Activated naive CD8-positive, alpha-beta T cell treated with anti-CD3 and anti-CD28 coated beads, Interleukin-2, amount 10 ng/mL, durations not matched to agents 7 days and 5 days (primary cell): ENCODE measurements at places on chromosomes 2 and 18. TPM values are rescaled to one million over a fixed set of nuclear protein-coding genes. Genes with fewer than 3 reads are reported as not detected.
A peak's percentile ranks its signal among the peaks of the same experiment; 100 is the strongest.

GRCh38 chr2:17604050-17604449, 63.6 kb downstream of the VSNL1 start:
- no peak overlapping the region for H3K4me3 ChIP-seq
- no peaks in the 10 kb centered on the region for H3K4me1 ChIP-seq
- no peaks in the 10 kb centered on the region for H3K36me3 ChIP-seq
- H3K27ac ChIP-seq, result no peak overlapping the region
- DNase-seq, result no peak
- peaks cover under 1% of the 10 kb centered on the region for H3K27me3 ChIP-seq

DNA sequence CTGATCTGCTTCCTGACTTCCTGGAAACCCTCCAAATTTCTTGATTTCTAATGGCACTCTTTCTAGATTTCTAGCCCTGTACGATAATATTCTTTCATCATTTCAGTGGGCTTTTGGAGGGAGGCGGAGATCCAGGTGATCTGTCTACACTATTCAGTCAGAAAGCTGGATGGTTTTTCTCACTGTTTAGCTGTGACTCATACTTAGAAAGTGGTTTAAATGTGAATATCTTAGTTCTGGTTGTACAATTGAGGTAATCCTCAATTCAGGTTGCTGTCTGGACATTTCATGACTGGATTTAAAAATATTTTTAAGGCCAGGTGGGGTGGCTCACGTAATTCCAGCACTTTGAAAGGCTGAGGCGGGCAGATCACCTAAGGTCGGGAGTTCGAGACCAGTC, 20.8 kb downstream of the SEH1L start:
- H3K27ac ChIP-seq, result no peak overlapping the region
- H3K4me3 ChIP-seq, result no peak overlapping the region
- H3K27me3 ChIP-seq, result no peaks in the 10 kb centered on the region

GRCh38 chr2:142741764-142742269, 135.6 kb upstream of the KYNU start:
- no peak overlapping the region for H3K27ac ChIP-seq
- no peaks in the 10 kb centered on the region for H3K27me3 ChIP-seq
- H3K4me1 ChIP-seq, result no peaks in the 10 kb centered on the region
- H3K36me3 ChIP-seq, result no peaks in the 10 kb centered on the region
- no peak overlapping the region for H3K4me3 ChIP-seq
- DNase-seq, result no peak

DNA sequence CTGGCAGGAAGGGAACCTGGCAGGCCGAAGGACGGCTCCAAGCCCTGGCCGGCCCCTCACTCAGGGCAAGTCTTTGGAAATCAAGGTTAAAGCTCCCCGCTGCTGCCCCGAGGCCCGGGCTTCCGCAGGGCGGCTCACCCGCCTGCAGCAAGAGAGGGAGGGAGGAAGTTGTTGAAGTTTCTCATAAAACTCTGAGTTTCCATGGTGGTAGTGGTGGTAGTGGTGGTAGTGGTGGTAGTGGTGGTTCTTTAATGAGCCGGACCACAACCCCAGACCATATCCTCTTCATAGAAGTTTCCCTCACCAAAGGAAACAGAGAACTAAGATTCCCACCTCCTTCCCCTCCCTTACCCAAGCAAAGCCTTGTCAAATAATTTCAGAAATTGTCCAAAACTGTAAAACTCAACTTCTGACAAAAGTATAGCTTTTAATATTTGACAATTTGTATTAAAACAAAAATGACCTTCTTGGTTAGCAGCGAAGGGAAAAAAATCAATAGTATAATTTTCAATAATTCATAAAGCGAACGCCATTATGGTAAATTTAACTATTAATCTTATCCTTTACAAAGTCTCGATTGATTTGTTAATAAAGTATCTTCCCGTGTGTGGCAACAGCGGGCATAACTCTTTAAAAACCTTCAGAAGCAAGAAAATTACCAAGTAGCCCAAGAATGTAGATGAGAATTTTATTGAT, 1.5 kb upstream of the HOXD10 start:
- H3K4me1 ChIP-seq, result peaks cover 2% of the 10 kb centered on the region
- no peak for DNase-seq
- peaks cover 3% of the 10 kb centered on the region for H3K36me3 ChIP-seq
- H3K27me3 ChIP-seq, result peaks cover 96% of the 10 kb centered on the region

DNA sequence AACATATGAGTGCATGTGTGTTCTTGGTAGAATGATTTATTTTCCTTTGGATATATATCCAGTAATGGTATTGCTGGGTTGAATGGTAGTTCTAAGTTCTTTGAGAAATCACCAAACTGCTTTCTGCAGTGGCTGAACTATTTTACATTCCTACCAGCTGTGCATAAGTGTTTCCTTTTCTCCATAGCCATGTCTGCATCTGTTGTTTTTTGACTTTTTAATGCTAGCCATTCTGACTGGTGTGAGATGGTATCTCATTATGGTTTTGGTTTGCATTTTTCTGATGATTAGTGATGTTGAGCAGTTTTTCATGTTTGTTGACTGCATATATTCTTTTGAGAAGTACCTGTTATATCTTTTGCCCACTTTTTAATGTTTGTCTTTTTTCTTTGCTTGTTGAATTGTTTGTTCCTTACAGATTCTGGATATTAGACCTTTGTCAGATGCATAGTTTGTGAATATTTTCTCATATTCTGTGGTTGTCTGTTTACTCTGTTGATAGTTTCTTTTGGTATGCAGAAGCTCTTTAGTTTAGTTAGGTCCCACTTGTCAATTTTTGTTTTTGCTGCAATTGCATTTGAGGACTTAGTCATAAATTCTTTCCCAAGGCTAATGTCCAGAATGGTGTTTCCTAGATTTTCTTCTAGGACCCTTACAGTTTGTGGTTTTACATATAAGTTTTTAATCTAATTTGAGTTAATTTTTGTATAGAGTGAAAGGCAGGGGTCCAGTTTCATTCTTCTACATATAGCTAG, 17.6 kb upstream of the KCNE4 start:
- DNase-seq, result no peak
- H3K4me3 ChIP-seq, result no peak overlapping the region
- H3K36me3 ChIP-seq, result no peaks in the 10 kb centered on the region
- H3K27ac ChIP-seq, result no peak overlapping the region
- no peaks in the 10 kb centered on the region for H3K4me1 ChIP-seq

DNA sequence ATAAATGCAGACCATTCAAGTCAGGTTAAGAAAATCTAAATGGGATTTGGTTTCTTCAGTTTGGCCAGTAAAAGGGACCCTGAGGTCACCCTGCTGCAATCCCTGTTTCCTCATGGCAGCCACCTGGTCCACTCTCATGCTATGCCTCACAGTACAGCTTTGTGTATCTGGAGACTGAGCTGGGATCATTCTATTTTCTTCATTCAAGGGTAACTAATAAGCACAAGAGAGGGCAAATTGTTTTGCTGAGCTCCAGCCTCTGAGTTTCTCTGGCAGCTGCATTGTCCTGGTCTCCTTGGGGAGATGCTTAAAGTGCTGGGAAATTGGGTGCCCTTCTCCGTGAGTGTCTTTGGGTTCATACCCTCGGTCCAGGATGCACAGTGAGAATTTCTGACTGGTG, 18.5 kb upstream of the BCL2L11 start:
- H3K4me3 ChIP-seq, result no peak overlapping the region
- peaks cover 12% of the 10 kb centered on the region for H3K4me1 ChIP-seq
- H3K27ac ChIP-seq, result no peak overlapping the region
- peaks cover 14% of the 10 kb centered on the region for H3K27me3 ChIP-seq
- DNase-seq, result no peak

- no peak for DNase-seq
- H3K4me3 ChIP-seq, result no peak overlapping the region
- H3K36me3 ChIP-seq, result no peaks in the 10 kb centered on the region
- peaks cover 2% of the 10 kb centered on the region for H3K27me3 ChIP-seq
Measured at GRCh38 chr2:147214914-147215313, 629.9 kb upstream of the ACVR2A start.

GRCh38 chr2:69584127-69584889, 59.2 kb downstream of the AAK1 start:
- peaks cover 74% of the 10 kb centered on the region for H3K4me1 ChIP-seq
- peak overlapping the region; percentile 80 for H3K4me3 ChIP-seq
- DNase-seq, result no peak
- no peaks in the 10 kb centered on the region for H3K27me3 ChIP-seq
- peak overlapping the region; percentile 75 for H3K27ac ChIP-seq
- peaks cover 14% of the 10 kb centered on the region for H3K36me3 ChIP-seq

- DNase-seq, result peak; percentile 27
- H3K36me3 ChIP-seq, result peaks cover 38% of the 10 kb centered on the region
- H3K27ac ChIP-seq, result peak overlapping the region; percentile 88
- H3K4me1 ChIP-seq, result peaks cover 83% of the 10 kb centered on the region
- H3K4me3 ChIP-seq, result peak overlapping the region; percentile 61
Measured at GRCh38 chr2:98469862-98470544, 25.3 kb downstream of the INPP4A start.

GRCh38 chr2:140876015-140876414, 1254.8 kb downstream of the LRP1B start:
- H3K27ac ChIP-seq, result no peak overlapping the region
- DNase-seq, result no peak
- H3K4me3 ChIP-seq, result no peak overlapping the region
- H3K36me3 ChIP-seq, result no peaks in the 10 kb centered on the region
- no peaks in the 10 kb centered on the region for H3K27me3 ChIP-seq
- H3K4me1 ChIP-seq, result no peaks in the 10 kb centered on the region

DNA sequence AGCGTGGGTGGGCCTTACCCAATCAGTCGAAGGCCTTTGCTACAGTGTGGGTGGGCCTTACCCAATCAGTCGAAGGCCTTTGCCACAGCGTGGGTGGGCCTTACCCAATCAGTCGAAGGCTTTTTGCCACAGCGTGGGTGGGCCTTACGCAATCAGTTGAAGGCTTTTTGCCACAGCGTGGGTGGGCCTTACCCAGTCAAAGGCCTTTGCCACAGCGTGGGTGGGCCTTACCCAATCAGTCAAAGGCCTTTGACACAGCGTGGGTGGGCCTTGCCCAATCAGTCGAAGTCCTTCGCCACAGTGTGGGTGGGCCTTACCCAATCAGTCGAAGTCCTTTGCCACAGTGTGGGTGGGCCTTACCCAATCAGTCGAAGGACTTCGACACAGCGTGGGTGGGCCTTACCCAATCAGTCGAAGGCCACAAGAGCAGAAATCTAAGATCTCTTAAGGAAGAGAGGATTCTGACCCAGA, 16.3 kb upstream of the GAL3ST2 start:
- no peaks in the 10 kb centered on the region for H3K27me3 ChIP-seq
- peaks cover 18% of the 10 kb centered on the region for H3K4me1 ChIP-seq
- H3K27ac ChIP-seq, result no peak overlapping the region
- H3K36me3 ChIP-seq, result peaks cover 17% of the 10 kb centered on the region
- H3K4me3 ChIP-seq, result no peak overlapping the region

- H3K4me3 ChIP-seq, result no peak overlapping the region
- H3K4me1 ChIP-seq, result no peaks in the 10 kb centered on the region
- no peak overlapping the region for H3K27ac ChIP-seq
- H3K36me3 ChIP-seq, result no peaks in the 10 kb centered on the region
- DNase-seq, result no peak
Measured at GRCh38 chr2:209348433-209348832, 75.4 kb upstream of the MAP2 start.

GRCh38 chr2:25331686-25332365, 9.9 kb downstream of the DNMT3A start:
- H3K4me3 ChIP-seq, result no peak overlapping the region
- peak overlapping the region; percentile 62 for H3K27ac ChIP-seq
- peaks cover 48% of the 10 kb centered on the region for H3K4me1 ChIP-seq
- peaks cover 29% of the 10 kb centered on the region for H3K36me3 ChIP-seq

- DNase-seq, result no peak
- no peaks in the 10 kb centered on the region for H3K27me3 ChIP-seq
- peaks cover 14% of the 10 kb centered on the region for H3K36me3 ChIP-seq
- peaks cover 30% of the 10 kb centered on the region for H3K4me1 ChIP-seq
Measured at GRCh38 chr2:64947885-64948284, 41.3 kb upstream of the SLC1A4 start.

DNA sequence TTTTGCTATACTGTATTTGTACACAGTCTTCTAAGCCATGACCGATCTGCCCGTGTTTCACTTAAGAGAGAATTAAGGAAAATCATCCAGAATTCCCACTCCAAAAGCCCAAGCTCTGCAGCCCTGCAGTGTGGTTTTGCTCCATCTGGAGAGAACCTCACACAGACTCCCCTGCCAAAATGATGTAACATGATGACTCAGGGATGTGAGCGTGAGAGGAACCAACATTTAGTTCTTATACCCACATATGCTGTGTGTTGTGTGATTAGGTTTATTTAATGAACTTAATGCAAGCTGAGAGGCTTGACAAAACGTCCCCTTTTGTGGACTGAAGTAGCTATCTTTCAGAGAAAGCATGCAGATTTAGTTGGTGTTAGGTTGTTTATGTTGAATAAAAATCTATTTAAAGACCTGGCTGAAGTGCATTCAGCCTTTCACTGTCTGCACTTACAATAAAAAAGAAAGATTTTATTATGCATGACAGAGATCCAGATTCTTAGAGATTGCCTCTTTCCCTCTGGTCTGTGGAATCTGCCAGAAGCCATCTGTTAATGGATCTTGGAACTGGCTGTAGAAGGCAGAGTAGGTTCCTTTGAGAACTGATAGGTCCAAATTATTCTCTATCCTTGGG, 6.3 kb downstream of the RAB12 start:
- peak overlapping the region; percentile 43 for H3K27ac ChIP-seq
- peaks cover 49% of the 10 kb centered on the region for H3K4me1 ChIP-seq
- H3K27me3 ChIP-seq, result no peaks in the 10 kb centered on the region
- peaks cover 38% of the 10 kb centered on the region for H3K36me3 ChIP-seq

DNA sequence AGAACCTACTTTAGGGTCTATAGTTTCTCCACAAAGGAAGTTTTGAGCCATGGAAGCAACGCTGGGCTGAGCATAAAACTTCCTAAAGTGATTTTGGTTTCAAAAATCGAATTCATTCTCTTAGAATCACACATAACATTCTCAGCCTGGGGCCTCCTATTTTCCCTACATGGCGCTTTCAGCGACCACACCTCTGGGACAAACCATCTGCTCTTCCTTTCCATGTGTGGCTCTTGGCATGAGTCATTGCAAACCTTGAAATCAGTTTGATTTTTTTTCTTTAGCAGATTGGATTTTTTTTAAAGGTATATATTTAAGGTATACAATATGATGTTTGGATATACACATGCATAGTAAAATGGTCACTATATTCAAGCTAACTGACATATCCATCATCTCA, 72.5 kb upstream of the APCDD1 start:
- DNase-seq, result no peak
- H3K4me1 ChIP-seq, result no peaks in the 10 kb centered on the region
- H3K36me3 ChIP-seq, result no peaks in the 10 kb centered on the region

GRCh38 chr2:37394263-37394662, 49.8 kb downstream of the QPCT start:
- DNase-seq, result no peak
- peaks cover 4% of the 10 kb centered on the region for H3K27me3 ChIP-seq
- peaks cover 19% of the 10 kb centered on the region for H3K4me1 ChIP-seq
- no peak overlapping the region for H3K27ac ChIP-seq
- H3K36me3 ChIP-seq, result no peaks in the 10 kb centered on the region

The PIKFYVE gene
- 38.7 TPM for total RNA-seq

The THSD7B gene
- not detected for total RNA-seq
